Muscle of leg (tissue), 16 donors: ENCODE measurements at places on chromosomes 16 and 17. TPM values are rescaled to one million over a fixed set of nuclear protein-coding genes. Genes with fewer than 3 reads are reported as not detected.

DNA sequence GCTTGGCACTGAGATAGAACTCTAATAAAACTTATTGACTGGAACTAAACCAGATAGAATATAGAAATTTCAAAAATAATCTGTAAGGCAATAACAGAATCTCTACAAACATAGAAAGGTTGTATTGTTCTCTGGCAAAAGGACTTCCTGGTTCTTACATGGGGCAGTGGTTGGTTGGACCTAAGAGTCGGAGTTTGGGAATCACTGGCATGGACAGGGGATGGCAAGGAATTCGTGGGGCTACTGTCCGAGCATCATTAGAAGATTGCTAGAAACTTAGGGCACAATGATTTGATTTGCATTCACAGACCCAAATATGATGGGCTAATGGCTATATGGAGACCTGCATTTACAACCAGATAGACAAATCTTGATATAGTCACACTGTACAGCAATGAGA, 103.8 kb upstream of the GOT2 start:
- H3K27me3 ChIP-seq, result no peaks in the 10 kb centered on the region
- DNase-seq, result no peak
- no peaks in the 10 kb centered on the region for H3K36me3 ChIP-seq

The CES1 gene
- total RNA-seq, result 0.22 TPM

DNA sequence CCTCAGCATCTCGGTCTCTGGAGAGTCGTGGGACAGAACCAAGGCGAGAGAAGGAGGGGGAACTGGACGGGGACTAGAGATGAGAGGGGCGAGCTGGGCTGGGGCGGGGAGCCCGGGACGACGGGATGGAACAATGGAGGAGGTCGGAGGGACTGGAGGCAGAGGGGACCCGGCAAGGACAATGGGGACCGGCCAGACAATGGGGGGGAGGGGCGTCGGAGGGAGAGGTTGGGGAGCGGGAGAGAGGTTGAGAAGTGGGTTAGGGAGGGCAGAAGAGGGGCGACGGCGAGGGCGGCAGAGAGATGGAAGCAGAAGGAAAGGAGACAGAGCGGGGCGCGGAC, 719 bp downstream of the NGFR start:
- peak overlapping the region; percentile 69 for H3K4me3 ChIP-seq
- peak; percentile 38 for DNase-seq
- H3K4me1 ChIP-seq, result peaks cover 48% of the 10 kb centered on the region
- H3K36me3 ChIP-seq, result no peaks in the 10 kb centered on the region
- H3K27me3 ChIP-seq, result peaks cover 45% of the 10 kb centered on the region

The CCL3 gene
- 7.7 TPM for total RNA-seq

DNA sequence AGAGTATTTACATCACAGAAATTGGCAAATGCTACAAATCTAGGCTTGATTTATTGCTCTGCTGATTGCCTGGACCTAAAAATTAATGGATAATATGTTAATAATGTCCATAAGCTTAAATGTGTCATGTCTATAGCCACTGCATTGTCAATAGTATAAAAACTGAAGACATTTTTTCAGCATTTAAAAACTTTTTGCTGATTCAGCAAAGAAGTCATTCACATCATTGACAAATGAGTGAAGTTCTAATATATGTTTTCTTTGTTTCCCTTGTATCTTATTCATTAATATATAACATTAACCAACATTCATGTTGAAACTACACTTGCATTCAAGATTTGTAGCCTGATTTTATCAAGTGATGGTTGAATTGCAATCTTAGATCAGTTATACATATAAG, 214.7 kb upstream of the XYLT1 start:
- no peak overlapping the region for H3K27ac ChIP-seq
- peaks cover under 1% of the 10 kb centered on the region for H3K4me1 ChIP-seq
- no peak for DNase-seq
- no peaks in the 10 kb centered on the region for H3K27me3 ChIP-seq
- H3K36me3 ChIP-seq, result no peaks in the 10 kb centered on the region
- H3K4me3 ChIP-seq, result no peak overlapping the region
